ENCODE measurements at places on chromosomes 6 and 20.

DNA sequence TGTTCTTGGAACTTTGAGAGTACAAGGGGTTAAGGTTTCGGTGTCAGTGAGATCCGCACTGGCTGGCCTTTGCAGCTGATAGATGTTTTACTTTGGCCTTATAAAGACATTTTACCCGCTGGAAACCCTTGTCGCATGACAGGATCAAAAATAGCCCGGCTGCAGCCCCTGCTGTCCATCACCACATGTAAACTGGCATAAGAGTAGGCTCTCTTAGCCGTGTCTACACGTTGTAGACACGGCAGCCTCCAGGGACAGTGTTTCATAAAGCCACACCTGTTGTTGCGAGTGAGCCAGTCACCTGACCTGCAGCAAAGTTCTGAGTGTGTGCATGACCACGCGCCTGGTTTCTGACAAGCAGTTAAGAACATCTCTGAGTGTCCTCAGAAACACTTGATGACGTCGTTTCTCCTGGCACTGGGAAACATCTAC lies 8.5 kb downstream of the RBM24 start:
- DNase-seq = no peak

- DNase-seq = no peak
Observed at GRCh38 chr6:30570263-30570662, 979 bp upstream of the ABCF1 start.

DNA sequence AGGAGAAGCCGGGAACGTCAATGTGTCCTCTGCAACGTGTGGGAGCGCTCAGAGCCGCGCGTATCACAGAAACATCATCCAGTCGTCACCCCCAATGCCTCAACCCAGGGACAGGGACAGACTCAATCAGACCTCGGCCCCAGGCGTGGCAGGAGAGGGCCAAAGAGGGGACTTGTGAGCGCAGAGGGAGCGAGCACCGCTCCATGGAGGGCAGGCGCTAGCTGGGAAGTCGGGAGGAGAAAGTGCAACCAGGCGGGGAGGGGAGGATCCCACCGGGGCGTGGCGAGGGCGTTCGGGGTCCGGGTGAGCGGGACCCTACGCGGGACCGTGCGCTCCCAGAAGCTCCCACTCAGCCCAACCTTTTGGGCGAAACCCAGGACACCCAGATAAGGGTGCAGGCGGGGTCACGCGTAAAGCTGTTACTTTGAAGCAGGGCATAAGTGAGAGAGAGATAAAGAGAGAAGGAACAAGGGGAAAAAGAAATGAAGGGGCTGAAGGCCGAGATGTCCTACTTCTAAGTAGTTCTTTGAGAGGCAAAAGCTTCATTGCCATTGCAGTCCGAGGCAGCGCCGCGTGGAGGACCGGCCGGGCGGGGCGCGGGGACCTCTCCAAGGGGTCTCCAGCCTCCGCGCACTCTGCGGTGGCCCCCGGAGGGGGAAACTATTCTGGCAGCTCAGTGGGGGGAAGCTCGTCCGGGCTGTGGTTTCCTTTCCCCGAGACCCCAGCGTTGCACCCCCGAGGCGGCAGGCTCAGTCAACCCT lies 862 bp upstream of the SOBP start:
- no peak for DNase-seq

DNA sequence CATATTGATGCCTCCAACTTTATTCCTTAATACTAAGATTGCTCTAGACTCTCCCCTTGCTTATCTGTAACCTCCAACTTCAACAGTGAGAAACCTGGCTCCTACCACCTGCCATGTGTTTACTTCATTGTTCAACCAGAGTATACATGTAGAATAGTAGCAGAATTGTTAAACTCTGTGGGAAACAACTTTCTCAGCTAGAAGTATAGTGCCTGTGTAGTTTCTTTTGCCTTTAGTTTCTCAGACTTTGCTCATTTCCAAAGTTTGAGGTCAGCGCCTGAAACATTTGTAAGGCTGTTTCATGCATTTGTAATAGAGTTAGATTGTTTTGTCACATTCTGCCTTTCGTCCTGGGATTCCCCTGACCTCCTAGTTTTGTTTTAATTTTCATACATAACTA lies 34.9 kb upstream of the HECA start:
- DNase-seq = no peak

DNA sequence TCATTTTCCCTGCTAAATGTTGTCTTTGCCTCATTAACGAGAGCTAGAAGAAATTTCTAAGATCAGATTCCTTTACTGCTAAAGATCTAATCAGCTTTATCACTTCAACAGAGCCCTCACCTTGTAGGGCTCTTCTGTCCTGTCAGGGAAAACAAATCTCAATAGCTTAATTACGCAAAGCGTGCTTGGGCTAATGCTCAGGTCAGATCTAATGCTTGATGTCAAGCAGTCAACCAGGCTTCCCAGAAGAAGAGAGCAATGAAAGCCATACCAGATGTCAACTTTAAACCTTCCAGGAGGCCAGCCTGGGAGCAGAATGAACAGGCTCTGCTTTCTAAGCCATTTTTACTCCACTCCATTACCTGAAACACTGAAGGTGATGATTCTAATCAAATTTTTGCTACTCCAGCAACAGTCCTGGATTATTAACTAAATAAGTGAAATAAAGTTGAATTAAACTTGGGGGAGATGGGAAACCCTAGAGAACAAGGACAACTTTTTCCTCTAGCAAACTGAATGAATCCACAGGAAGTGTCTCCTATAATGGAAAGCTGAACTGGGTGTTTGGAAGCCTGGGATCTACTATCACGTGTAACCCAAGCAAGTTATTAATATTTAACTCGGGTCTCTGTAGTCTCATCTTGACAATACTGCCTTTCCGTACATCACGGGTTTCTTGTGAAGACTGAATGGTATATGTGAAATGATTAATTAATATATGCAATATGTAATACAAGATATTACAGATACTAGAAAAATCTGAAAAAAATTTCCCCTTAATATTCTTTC lies 273.7 kb downstream of the PTPRK start:
- DNase-seq = no peak

GRCh38 chr6:4130357-4130987 lies 4.9 kb downstream of the ECI2 start:
- no peak for DNase-seq

- no peak for DNase-seq
Observed at GRCh38 chr6:36132246-36132895, 2.1 kb downstream of the MAPK13 start.

GRCh38 chr6:116111552-116112528 lies 11.2 kb downstream of the NT5DC1 start:
- DNase-seq = no peak

- DNase-seq = no peak
Observed at GRCh38 chr20:33566781-33567603, 77.1 kb downstream of the CBFA2T2 start.

DNA sequence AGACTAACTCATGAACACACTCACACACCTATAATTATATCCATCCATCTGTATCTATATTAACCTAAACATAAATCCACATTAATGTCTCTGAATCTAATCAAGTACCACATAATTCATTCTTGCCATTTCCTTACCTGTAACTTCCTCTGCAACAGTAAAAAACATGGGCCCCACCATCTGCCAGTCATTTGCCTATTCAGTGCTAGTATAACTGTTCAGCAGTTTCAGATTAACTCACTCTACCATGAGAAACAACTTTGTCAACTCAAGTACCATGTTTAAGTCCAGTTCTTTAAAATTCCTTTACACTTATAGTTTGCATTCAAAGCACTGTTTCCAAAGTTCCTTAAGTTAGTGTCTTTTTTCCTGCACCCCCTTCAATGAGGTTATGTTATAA lies 68.8 kb downstream of the LAMP5 start:
- DNase-seq = no peak

GRCh38 chr20:3686867-3687321 lies 5.1 kb upstream of the ADAM33 start:
- DNase-seq = no peak

DNA sequence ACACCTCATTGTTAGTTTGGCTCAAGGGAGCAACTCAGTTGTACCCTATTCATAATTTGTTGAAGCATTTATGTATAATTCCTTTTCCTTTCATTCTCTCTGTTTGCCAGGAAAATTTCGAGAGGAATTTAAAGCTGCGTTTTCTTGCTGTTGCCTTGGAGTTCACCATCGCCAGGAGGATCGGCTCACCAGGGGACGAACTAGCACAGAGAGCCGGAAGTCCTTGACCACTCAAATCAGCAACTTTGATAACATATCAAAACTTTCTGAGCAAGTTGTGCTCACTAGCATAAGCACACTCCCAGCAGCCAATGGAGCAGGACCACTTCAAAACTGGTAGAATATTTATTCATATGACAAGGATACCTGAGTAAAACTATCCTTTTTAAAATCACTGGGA lies 45.2 kb upstream of the GFRAL start:
- DNase-seq = no peak

- no peak for DNase-seq
Observed at GRCh38 chr6:150617496-150618460, 18.1 kb downstream of the PLEKHG1 start.

- no peak for DNase-seq
Observed at GRCh38 chr6:52513464-52513863, 63.4 kb downstream of the TRAM2 start.
